Activated CD4-positive, alpha-beta T cell treated with anti-CD3 and anti-CD28 coated beads for 36 hours (primary cell): ENCODE measurements at places on chromosomes 13 and 19. TPM values are rescaled to one million over a fixed set of nuclear protein-coding genes. Genes with fewer than 3 reads are reported as not detected.

The UBE2S gene
- 228 TPM for total RNA-seq

The UCHL3 gene
- total RNA-seq = 42.2 TPM

The GJA3 gene
- 0.32 TPM for total RNA-seq

The FCAR gene
- total RNA-seq = not detected

GRCh38 chr19:37979547-37980082 is 72.6 kb downstream of the SIPA1L3 start:
- DNase-seq = no peak

DNA sequence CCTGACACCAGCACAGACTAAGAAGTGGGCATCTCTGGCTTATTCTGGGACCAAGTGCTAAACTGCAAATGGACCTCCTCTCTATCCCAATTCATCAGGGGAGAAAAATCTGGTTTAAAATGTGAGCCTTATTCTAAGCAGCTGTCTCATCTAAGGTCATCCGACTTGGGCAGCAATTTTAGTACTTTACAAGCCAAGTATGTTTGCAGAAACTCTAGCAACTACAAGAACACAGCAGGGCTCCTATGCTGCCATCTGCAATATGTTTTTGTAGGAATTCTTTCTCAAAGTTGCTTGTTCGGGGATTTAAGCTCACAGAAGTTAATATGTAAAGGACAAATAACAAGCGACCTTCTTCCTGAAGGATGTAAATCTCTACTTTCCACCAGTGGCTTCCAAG is 113.1 kb downstream of the FOXO1 start:
- no peak for DNase-seq

- no peak for DNase-seq
Observed at GRCh38 chr13:110259651-110260050, 47.3 kb downstream of the COL4A1 start.

GRCh38 chr13:29551214-29551613 is 44.3 kb downstream of the SLC7A1 start:
- DNase-seq = no peak

- no peak for DNase-seq
Observed at GRCh38 chr19:29247051-29247450, 34.1 kb upstream of the UQCRFS1 start.

DNA sequence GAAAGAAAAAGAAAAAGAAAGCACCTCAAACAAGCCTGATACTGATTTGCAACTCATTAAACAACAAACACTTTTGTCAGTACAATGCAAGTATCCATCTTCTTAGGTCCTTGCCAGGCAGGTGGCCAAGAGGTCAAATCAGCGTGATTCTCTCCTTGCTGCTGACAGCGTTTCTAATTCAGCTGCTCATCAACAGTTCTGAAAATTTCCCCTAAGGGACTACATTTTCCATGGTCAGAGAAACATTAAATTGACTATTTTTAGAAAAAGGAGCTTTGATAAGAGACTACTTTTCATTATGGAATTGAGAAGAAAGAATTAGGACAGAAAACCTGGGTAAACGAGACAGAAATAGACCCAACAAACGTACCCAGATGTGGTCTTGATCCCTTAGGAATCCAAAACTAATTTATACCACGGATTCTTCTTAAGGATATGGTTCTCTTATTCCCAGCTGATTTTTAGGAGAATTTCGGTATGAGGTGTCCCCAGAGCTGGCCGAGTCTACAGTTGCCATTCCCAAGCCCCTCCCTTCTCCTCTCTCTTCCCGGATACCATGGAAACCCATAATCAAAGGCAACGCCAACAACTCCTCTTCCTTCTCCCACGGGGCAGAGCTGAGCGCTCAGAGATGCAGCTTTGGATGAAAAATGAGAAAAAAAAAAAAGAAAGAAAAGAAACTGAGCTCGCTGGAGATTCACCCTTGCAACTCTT is 29.5 kb upstream of the CEBPG start:
- DNase-seq = no peak

GRCh38 chr13:27171244-27171826 is at the start of gene USP12:
TSS of gene USP12 (minus strand) at chr13:27171811. CDS start at chr13:27171639, 172 bp downstream.
- peak; percentile 66 for DNase-seq

GRCh38 chr13:59203855-59204254 is 959.9 kb downstream of the DIAPH3 start:
- no peak for DNase-seq

DNA sequence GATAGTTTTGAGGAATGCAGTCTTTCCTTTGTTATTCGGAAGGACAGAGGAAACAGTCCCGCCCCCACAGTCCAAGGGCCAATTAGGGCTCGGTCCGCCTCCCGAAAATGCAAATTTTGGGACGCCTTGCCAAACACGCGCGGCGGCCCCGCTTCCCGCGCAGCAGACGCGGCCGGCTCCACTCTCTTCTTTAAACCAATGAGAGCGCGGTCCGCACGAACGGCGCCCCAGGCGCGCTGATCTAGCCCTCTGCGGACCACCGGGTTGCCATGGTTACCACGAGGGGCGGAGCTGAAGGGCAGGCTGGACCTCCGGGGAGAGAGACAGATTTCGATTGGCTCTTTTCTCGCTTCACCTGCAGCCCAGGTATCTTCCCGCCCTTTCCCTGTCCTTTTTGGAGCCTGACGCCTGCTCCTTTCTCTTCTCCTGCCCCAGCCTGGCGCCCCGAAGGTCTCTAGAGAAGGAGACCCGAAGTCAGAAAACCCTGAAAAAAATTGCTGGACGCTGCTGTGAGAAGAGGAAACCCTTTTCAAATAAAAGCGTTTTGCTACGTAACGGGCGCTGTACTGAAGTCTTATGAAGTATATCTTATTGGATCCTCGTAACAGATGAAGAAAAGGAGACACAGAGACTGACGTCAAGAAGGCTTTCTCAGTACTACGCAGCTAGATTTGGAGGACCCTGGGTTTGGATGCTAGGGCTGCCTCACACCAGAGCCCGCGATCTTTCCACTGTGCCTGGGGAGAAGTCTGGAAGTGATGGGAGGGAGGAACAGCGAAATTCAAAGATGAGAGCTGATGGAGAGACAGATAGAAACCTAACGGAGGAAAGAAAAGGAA is 2.0 kb downstream of the PTH2 start:
- DNase-seq = peak; percentile 73

DNA sequence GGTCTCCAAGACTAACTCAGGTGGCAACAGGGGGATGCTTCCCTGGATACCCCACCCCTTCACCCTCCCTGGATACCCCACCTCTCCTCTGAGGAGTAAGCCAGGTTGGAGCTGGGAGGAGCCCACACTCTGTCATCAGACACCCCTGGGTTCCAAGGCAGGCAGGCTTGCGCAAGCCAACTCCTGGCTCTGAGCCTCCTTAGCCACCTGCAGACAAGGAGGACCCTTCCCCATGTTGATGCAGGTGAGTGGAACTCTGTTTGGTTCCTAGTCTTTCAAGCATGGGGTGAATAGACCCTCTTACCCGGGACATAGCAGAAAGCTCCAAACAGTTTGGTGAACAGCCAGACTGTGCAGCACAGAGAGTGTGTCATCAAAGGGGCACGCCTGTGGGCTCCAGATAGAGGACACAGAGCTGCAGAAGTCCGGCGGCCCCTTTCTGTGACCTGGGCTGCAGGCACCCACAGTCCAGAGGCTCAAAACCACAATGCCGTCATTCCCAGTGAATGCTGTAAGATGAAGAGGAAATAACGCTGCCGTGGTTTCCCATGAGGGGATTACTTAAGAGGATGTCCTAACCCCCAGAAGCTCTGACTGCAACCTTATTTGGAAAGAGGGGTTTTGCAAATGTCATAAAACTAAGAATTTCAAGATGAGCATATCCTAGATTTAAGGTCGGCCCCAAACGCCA is 12.1 kb upstream of the HAS1 start:
- no peak for DNase-seq

DNA sequence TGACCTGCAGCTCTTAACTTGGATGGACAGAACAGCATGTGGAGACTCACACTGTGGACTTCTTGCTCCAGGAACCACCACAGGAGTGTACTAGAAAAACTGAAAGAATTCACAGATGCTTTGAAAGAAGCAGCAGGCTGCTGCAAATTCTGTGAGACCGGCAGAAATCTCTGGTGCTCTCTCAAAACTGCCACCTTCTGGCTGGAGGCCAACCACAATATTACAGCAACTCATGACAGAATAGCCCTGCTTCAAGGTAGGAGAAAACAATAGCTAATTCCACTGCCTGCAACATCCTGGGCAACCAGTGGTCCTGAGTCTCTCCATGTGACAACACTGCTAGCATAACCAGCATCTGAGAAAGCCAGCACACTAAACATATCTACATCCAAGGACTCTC is 26.9 kb downstream of the CDK8 start:
- DNase-seq = peak; percentile 6

GRCh38 chr13:36883824-36884223 is 36.2 kb downstream of the SMAD9 start:
- no peak for DNase-seq
